ENCODE measurements at places on chromosomes 2 and 18. TPM values are rescaled to one million over a fixed set of nuclear protein-coding genes. Genes with fewer than 3 reads are reported as not detected.

GRCh38 chr2:219207134-219207883 lies 727 bp downstream of the ZFAND2B start:
- DNase-seq: no peak

DNA sequence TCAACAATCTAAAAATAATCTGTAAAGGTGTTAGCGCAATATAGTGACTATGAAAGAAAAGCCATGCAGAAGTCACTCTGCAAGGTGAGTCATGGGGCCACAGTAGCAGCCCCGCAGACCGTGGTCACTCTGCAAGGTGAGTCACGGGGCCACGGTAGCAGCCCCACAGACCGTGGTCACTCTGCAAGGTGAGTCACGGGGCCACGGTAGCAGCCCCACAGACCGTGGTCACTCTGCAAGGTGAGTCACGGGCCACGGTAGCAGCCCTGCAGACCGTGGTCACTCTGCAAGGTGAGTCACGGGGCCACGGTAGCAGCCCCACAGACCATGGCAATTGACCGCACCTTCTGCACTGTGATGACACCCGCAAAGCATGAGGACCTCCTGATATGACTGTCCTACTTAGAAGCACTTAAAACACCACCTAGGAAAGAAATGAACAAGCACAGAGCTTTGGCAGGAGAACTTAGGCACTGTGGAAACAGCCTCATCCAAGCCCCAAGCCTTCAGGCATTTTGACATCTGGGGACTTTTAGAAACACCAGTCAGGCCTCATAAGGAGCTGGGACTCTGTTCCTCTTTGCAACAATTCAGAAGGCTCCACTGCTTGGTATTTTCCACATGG lies 70.1 kb downstream of the LDLRAD4 start:
- no peak for DNase-seq

DNA sequence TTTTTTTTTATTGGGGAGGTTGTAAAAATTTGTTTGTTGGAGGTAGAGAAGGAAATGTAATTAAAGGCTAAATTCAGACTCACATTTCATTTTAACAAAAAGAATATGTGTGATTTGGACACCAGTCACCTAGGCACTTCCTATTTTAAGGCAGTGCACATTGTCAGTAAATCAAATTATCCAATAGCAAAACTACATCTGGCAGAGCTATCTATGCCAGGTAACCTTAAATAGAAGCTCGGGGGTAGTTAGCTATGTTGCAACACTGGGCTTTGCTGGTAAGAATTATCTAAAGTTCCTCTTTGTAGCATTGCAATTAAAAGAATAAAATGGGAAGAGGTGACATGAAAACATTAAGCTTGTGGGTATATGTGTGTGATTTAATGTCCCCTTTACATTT lies 1064.4 kb upstream of the ZEB2 start:
- no peak for DNase-seq

DNA sequence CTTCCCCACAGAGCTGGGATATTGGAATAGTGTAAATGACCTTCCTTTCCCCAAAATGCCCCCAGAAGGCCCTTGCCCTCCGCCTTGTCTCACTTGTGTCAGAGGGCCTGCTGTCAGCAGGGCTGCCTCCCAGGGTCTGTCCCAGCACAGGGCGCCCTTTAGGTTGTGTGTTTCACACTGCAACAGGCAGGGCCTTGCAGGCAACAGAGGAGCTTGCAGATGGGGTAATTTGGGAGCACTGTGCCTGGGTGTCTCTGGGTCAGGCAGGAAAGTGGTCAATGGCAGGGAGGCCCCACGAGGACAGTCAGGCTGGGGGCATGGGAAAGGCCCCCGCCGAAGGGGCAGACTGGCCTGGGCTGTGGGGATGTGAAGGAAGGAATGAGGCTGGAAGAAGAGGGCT lies 130.7 kb downstream of the ASB1 start:
- DNase-seq: no peak

DNA sequence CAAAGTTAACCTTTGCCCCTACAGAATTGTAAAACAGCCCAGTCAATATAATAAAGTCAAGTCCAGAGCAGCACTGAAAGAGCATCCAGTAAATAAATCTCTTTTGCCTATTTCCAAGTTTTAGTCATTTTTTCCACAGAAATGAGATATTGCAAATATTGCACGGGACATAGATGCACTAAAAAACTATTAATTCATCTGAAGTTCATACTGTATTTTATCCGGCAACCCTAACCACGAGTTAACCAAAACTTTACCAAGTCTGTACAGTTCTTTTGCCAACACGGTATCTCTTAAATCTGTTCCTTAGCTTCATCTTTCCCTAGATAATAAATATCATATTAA lies 484 bp upstream of the ASNSD1 start:
- no peak for DNase-seq

DNA sequence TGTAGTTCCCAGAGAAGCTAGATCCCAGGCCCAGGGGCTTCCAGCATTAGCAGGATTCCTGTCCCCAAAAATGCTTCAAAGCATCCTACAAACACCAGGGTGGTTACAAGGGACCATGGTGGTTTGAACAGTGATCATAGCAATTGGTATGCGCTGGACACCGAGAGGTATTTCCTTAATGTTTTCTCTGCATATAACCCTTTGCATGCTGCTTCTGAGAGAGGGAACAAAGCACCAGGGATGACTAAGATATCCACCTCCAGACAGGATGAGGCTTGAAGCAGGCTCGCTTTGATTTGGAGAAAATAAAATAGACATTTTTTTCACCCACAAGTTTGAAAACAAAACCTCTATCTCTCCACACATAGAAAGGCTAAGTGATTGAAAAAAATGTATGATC lies 50.5 kb upstream of the TSPYL6 start:
- DNase-seq: peak; percentile 8

DNA sequence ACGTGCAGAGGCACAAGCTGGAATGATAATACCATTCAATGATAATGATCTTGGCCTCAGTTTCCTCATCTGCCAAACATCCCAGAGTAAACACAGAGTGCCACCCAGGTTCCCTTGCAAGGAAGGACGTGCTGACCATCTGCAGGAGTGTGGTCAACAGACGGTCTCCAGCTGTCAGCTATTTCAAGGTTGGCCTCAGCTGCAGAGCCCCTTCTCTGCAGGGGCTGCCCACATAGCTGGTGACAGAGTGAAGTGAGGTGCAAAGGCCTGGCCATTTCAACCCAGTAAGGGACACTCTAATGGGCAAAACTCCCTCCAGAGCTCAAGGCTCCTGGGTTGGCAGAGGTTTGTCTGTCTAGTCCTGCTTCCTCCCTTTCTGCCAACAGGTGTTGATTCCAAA lies 8.3 kb upstream of the WNT6 start:
- DNase-seq: no peak

DNA sequence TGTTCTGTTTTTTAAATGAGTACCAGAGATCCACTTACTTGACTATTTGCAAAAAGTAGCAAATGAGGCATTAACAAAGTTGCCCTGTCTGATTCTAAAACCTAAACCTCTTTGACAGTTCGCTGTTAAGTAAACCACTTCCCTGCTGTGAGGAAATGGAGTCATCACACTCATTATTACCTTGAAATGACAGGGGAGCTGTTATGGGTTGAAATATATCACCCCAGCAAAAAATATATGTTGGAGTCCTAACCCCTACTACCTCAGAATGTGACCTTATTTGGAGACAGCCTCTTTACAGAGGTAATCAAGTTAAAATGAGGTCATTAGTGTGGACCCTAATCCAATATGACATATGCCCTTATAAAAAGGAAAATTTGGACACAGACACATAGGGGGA lies 36.1 kb downstream of the DHRS9 start:
- DNase-seq: no peak

- DNase-seq: no peak
These were observed 158.8 kb downstream of the BAZ2B start for GRCh38 chr2:159457589-159457988.

DNA sequence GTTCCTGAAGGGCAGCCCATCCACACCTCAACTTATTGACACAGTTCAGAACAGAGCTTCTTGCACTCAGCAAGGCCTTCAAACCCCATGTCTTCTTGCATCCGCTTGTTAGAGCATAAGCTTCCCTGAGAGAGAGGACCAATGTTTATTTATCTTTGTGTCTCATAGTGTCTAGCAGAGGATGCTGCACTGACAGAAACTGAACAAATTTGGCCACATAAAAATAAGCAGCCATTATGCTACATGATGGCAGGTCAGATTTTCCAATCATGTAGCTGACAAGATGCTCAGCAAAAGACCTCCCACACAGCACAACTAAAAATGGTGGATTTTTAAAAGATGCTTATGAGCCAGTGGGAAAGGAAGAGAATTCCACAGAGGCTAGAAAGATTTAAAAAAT lies 38.1 kb upstream of the SIGLEC15 start:
- no peak for DNase-seq

DNA sequence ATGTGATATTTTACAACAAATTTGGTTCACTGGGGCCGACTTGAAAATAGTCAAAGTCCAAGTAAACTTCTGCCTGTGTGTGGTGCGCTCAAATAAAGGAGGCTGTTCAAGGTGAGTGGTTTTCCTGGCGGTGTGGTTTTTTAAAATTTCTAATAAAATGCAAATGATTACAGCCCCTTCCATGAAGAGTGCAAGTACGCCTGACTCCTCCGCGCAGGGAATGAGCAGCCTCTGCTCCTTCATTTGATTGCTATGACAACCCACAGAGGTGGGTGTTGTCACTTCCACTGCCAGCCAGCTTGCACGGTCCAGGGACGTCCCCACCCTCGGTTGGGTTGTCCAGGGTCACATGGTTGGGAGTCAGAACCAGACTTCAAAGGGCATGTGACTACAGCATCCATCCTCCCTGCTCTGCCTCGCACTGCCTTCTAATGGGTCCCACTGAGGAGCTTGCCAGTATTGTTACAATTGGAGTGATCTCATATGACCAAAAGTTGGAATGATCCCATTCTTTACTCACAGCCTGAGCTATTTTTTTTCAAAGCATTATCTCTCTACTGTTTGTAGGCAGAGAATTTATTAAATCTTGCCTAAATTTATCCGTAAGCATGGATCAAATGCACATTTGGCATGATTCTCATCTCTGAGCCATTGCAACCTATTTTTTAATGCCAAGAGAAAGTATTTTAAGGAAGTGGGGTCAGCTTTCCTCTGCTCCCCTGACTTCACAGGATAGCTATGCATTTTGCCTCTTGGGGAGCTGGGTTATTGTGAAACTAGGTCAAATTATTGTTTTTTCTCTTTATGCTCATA lies 121.3 kb downstream of the AGAP1 start:
- peak; percentile 52 for DNase-seq

DNA sequence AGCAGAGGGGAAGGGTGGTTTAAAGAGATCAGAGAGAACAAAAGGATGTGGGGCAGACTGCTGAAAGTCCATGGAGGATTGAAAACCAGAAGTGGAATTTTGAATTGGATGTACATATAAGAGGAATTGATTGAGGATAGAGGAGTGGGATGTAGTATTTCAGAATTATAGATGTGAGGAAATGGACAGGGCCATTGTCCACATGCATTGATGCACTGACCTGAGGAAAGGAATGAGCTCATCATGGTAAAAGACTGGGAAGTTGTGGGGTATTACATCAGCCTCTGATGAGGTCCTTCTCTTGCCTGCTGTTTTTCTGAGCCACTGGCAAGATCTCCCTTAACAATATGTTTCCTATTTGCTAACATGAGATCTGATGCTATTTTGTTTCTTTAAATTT lies 365.7 kb upstream of the FANCL start:
- DNase-seq: no peak

DNA sequence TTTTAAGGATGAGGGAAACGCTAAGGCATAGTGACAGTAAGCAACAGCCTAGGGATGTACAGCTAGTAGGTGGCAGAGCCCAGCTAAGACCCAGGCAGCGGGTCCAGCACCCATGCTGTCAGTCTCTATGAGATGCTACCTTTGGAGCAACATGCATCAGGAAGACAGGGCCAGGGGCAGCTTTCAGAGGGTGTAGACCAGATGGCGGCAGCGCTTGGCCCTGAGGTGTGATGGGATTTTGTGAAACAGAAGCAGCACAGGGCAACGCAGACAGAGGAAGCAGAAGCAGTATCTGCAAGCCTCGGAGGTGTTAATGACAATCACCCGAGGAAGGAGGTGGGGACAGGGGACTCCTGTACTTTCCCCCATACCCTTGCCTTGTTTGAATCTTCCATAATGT lies 43.2 kb downstream of the SDC1 start:
- no peak for DNase-seq

GRCh38 chr18:80246445-80247392 lies 595 bp downstream of the PARD6G start:
- DNase-seq: no peak

GRCh38 chr18:48923746-48924629 lies 26.8 kb downstream of the SMAD7 start:
- DNase-seq: no peak

GRCh38 chr2:213101109-213101508 lies 50.3 kb downstream of the IKZF2 start:
- no peak for DNase-seq

- DNase-seq: no peak
These were observed 55.9 kb downstream of the HS1BP3 start for GRCh38 chr2:20594957-20595356.

GRCh38 chr18:26134107-26134506 lies 438 bp downstream of the PSMA8 start:
- no peak for DNase-seq

DNA sequence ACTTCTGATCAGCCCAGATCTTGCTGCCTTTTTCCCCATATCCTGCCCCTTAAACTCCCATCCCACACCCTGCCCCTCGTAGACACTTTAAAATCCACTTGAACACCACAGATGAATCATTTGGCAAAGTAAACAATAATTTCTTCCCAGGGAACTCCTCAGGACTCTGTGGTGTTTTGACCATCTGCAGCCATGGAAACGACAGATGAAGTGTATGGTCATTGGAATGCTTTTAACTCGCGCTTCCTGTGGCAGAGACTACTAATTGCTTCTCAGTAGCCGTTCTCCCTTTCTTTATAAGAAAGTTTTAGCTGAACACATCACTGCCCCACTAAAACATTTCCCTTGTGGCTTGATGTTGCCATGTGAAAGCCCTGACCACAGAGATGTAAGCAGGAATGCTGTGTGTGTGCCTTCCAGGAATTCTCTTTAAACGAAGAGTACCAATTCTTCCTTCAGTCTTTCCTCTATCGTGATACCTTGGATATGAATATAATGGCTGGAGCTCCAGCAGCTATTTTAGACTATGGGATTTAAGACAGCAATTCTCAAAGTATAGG lies 92.7 kb upstream of the PARD3B start:
- peak; percentile 98 for DNase-seq

DNA sequence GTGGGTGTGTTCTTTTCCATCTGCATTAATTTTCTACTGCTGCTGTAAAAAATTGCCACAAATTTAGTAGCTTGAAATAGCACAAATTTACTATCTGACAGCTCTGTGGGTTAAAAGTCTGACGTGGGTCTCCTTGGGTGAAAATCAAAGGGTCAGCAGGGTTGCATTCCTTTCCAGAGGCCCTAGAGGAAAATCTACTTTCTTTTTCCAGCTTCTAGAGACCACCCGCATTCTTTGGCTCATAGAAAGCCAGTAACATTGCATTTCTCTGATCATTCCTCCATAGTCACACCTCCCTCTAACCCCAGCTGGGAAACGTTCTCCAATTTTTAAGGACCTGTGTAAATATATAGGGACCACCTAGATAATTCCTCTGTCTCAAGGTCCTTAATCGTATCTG lies 128.8 kb downstream of the ATL2 start:
- no peak for DNase-seq

GRCh38 chr2:18837240-18837639 lies 247.9 kb upstream of the NT5C1B start:
- no peak for DNase-seq

Gene NLRC4
- not detected for total RNA-seq

Gene TXNDC2
- total RNA-seq: not detected

Gene ADCYAP1
- not detected for total RNA-seq

Gene CTLA4
- total RNA-seq: 1.3 TPM

Gene KLHL41
- total RNA-seq: 0.13 TPM

Gene UCN
- total RNA-seq: 0.13 TPM

Gene ELOA2
- not detected for total RNA-seq

Gene DYSF
- total RNA-seq: 47.2 TPM

Gene CHRNG
- total RNA-seq: not detected

Gene LYPD6
- total RNA-seq: 13.3 TPM

Data from dermis microvascular lymphatic vessel endothelial cell (primary cell).